ENCODE measurements at places on chromosomes 3 and 15. TPM values are rescaled to one million over a fixed set of nuclear protein-coding genes. Genes with fewer than 3 reads are reported as not detected.

C2CD4A gene
- total RNA-seq, result 0.06 TPM

MSL2 gene
- total RNA-seq, result 6.5 TPM

RASL12 gene
- total RNA-seq, result not detected

WDR93 gene
- 0.06 TPM for total RNA-seq

GOLGA8R gene
- total RNA-seq, result 3.6 TPM

ATP8B4 gene
- 0.75 TPM for total RNA-seq

SLC25A36 gene
- total RNA-seq, result 47.4 TPM

TGM5 gene
- not detected for total RNA-seq

CACNA1D gene
- total RNA-seq, result 0.44 TPM

PLA2G4D gene
- not detected for total RNA-seq

LMOD3 gene
- not detected for total RNA-seq

TM6SF1 gene
- total RNA-seq, result 0.50 TPM

ROPN1 gene
- not detected for total RNA-seq

TMC3 gene
- total RNA-seq, result not detected

SNX22 gene
- 0.13 TPM for total RNA-seq

MFN1 gene
- 49.1 TPM for total RNA-seq

PCLAF gene
- total RNA-seq, result 18.5 TPM

GOLGA6L9 gene
- 1.1 TPM for total RNA-seq

GOLGA8T gene
- 0.26 TPM for total RNA-seq

RNF111 gene
- 11.9 TPM for total RNA-seq

AADAC gene
- 10.6 TPM for total RNA-seq

PROS1 gene
- total RNA-seq, result 57.9 TPM

ARHGAP11A gene
- 21.5 TPM for total RNA-seq

SERPINI2 gene
- total RNA-seq, result not detected

LPP gene
- 58.6 TPM for total RNA-seq

GREM1 gene
- total RNA-seq, result under 0.01 TPM

LNP1 gene
- 5.0 TPM for total RNA-seq

GOLGA6B gene
- not detected for total RNA-seq

ZBTB11 gene
- 19.7 TPM for total RNA-seq

ZDHHC23 gene
- total RNA-seq, result 3.8 TPM

COL6A5 gene
- total RNA-seq, result not detected

SPRED1 gene
- 64.2 TPM for total RNA-seq

BAHD1 gene
- total RNA-seq, result 5.4 TPM

Data from aortic smooth muscle cell (primary cell).